Fibroblast of lung (primary cell): ENCODE measurements at places on chromosomes 3 and 15. TPM values are rescaled to one million over a fixed set of nuclear protein-coding genes. Genes with fewer than 3 reads are reported as not detected.

The CAPN3 gene
- 1.3 and 1.8 TPM in 2 replicates for polyA plus RNA-seq

The PAQR9 gene
- 0.02 TPM in 1 of 2 replicates, not detected in the other for polyA plus RNA-seq

The CFAP91 gene
- polyA plus RNA-seq = 0.02 and 0.10 TPM in 2 replicates

The WDR76 gene
- polyA plus RNA-seq = 11.6 and 22.4 TPM in 2 replicates

The NLGN1 gene
- 0.61 and 1.7 TPM in 2 replicates for polyA plus RNA-seq

The ARHGAP31 gene
- 5.1 and 8.1 TPM in 2 replicates for polyA plus RNA-seq

The SH3GL3 gene
- polyA plus RNA-seq = 0.05 and 0.10 TPM in 2 replicates

The RYK gene
- 40.5 and 60.6 TPM in 2 replicates for polyA plus RNA-seq

The SLC6A11 gene
- 0.05 TPM in 1 of 2 replicates, not detected in the other for polyA plus RNA-seq

The CFAP44 gene
- 0.40 and 0.51 TPM in 2 replicates for polyA plus RNA-seq

The MANF gene
- polyA plus RNA-seq = 132 and 133 TPM in 2 replicates

The TMEM212 gene
- not detected in 2 replicates for polyA plus RNA-seq

The EFCAB12 gene
- 0.07 TPM in 1 of 2 replicates, not detected in the other for polyA plus RNA-seq

The LRRN1 gene
- 0.02 and 3.9 TPM in 2 replicates for polyA plus RNA-seq

The CCR9 gene
- polyA plus RNA-seq = not detected in 2 replicates

The SLCO3A1 gene
- polyA plus RNA-seq = 16.8 and 28.1 TPM in 2 replicates

The SECISBP2L gene
- polyA plus RNA-seq = 24.0 and 25.7 TPM in 2 replicates

The FSIP1 gene
- polyA plus RNA-seq = 0.43 and 0.50 TPM in 2 replicates

The RLBP1 gene
- not detected in 2 replicates for polyA plus RNA-seq

The LRTM1 gene
- 0.43 TPM in 1 of 2 replicates, not detected in the other for polyA plus RNA-seq

The UROC1 gene
- not detected in 2 replicates for polyA plus RNA-seq

The PCSK6 gene
- 0.02 and 1.5 TPM in 2 replicates for polyA plus RNA-seq

The C3orf49 gene
- polyA plus RNA-seq = not detected in 2 replicates

The VILL gene
- polyA plus RNA-seq = 1.9 and 2.0 TPM in 2 replicates

The CCR8 gene
- polyA plus RNA-seq = not detected in 2 replicates

The ARL8B gene
- polyA plus RNA-seq = 87.6 and 98.4 TPM in 2 replicates

The STRIT1 gene
- polyA plus RNA-seq = not detected in 2 replicates

The FOXB1 gene
- not detected in 2 replicates for polyA plus RNA-seq

The TNNC1 gene
- polyA plus RNA-seq = 0.69 and 0.89 TPM in 2 replicates

The HOMER2 gene
- polyA plus RNA-seq = 1.1 and 2.9 TPM in 2 replicates

The PTH1R gene
- 0.06 and 0.67 TPM in 2 replicates for polyA plus RNA-seq

The GOLGA6B gene
- polyA plus RNA-seq = not detected in 2 replicates

The ECT2 gene
- 20.5 and 51.6 TPM in 2 replicates for polyA plus RNA-seq

The ATP10A gene
- 9.0 and 13.8 TPM in 2 replicates for polyA plus RNA-seq

The ACY1 gene
- polyA plus RNA-seq = 21.4 and 26.9 TPM in 2 replicates

The AMIGO3 gene
- 0.17 TPM in 1 of 2 replicates, not detected in the other for polyA plus RNA-seq

The GCSAM gene
- not detected in 2 replicates for polyA plus RNA-seq

The CHST14 gene
- 18.1 and 18.8 TPM in 2 replicates for polyA plus RNA-seq

The FSD2 gene
- polyA plus RNA-seq = not detected in 2 replicates

The LRRC49 gene
- polyA plus RNA-seq = 10.0 and 16.2 TPM in 2 replicates
